HAP-1 (cell line): ENCODE measurements at places on chromosomes 2 and 18.

DNA sequence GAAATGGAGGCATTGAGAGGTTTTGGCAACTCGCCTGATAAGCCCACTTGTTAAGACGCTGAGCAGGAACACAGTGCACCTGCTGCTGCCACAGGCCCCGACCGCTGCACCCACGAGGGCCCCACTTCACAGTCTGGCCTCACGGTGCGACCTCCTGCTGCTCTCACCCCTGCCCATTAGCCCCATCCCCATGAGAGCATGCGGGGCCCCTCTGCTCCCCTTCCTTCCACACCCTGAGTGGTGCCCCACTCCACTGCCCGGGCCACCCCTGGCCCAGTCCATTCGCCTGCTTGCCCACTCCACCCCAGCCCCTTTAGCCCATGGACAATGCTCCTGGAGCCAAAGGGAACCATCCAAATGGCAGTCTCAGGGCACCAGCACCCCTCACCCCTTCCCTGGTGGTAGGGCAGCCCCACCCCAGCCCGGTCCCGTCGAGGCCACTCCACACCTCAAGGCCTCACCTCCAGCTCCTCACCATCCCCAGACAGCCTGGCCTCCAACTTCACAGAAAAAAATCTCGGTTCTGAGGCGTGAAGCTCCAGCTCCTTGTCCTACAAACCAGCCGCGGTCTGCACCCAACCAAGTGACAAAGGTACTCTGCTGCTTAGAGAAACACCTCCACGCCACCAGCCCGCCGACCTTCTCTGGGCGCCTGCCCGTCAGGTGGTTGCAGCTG lies 6.7 kb upstream of the GPR55 start:
- no peak for DNase-seq

DNA sequence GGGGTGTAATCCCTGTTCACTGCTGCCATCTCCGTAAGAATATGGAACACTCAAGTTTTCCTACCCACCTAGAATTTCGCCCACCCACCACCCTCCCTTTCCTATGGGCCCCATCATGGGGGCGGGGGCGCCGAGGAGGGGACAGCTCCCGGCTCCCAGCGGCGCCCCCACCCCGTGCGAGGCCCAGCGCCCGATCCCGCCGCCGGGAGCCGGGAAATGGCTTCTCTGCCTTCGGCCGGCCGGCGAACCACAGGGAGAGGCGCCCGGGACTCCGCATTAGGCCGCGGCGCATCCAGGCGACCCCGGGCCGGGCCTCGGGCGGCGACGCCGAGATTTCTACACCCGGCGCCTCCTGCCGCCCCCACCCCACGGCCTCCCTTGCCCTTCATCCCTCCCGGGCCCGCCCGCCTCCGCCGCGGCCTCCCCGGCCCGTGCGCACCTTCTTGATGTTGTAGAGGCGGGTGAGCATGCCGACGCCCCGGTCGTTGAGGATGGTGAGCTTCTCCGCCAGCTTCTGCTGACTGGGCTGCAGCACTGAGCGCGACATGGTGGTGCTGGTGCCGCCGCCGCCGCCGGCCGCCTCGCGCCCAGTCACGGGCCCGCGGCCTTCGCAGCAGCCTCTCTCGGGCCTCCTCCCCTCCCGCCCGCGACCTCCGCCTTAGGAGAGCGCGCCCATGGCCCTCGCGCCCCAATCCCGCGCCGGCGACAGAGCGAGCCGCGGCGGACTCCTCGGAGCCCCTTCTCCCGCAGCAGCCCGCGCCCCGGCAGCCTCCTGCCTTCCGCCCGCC lies 510 bp downstream of the NCKAP1 start:
- no peak for DNase-seq

DNA sequence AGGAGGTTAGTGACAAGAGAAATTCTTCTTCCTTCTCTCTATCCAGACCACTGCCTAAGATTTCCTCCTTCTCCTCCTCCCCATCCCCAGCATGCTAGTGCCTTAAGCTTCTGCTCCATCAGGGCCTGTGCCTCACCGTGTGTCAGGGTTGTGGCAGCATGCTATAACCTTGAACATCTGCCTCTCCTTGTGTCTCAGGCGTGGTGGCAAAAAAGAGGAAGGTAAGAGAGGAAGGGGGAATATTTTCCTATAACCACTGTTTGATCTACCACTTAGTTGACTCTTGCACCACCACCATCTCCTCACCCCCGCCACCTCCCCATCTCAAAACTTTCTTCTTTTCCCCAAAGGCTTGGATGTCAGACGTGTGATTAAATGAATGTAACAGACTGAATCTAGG lies 38.3 kb upstream of the PEX13 start:
- no peak for DNase-seq

GRCh38 chr2:13751955-13752354 lies 880.6 kb upstream of the LRATD1 start:
- DNase-seq, result no peak

DNA sequence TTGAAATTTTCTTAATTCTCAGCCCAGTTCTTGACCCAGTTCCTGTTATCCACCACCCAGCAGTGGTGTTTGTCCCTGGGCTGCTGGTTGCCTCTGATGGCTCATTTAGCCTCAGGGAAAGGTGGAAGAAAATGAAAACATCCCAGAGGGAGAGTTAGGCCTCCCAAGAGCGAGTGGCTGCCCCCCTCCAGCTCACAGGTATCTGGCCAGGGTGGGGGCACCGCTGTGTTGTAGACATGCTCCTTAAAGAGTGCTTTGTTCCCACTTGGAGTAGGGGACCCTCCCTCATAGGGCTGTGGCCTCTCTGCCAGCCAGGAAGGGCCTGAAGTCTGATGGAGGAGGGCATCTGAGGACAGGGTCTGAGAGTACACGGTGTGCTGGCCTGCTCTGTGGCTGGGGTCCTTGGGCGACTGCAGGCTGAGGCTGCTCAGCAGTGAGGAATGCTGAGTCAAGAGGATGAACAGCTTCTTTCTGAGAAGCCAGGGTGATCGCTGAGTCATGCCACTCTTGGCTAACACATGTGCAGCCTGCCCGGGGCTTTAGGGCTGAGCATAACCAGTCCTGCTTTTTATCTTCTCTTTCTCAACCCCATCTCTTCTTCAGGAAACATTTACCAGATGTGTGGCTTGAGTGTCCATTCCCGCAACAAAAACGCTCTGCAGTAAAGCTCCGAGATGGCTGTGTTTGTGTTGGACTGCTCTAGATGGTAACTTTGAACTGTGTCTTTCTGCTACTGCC lies 72.3 kb downstream of the IL1R2 start:
- DNase-seq, result no peak

DNA sequence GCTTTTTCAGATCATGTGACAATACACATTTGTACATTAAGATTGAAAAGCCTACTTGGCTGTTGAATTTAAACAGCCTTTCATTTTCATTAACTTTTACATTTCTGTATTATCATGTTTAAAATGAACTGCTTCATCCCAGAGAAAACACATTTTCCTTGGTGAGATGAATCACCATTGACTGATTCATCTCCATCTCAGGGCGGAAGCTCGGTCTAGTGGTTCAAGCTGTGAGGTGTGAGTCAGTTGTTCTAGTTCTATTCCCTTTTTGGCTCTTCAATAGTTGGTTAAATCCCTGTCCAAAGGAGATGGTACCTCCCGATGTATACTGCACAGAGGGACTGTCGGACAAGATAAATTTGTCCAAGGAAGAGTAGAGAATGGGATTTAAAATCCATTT lies 189.7 kb downstream of the ADCYAP1 start:
- no peak for DNase-seq

DNA sequence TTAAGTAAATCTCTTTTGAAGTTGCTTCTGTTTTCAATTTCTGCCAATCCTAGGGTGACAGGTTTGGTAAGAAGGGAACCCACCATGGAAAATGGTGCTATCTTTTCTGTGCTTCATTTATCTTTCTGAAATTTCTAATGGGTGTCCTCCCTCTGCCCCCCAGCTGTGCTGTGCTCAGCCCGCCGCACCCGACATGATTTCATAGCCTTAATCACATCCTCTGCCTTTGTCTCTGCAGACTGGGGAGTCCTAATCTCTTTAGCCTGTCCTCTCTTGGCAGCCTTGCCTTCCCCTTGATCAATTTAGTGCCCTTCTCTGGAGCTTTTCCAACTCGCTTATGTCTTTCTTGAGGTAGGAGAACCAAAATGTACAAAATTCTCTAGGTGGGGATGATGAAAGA lies 49.3 kb downstream of the DNMT3A start:
- no peak for DNase-seq

DNA sequence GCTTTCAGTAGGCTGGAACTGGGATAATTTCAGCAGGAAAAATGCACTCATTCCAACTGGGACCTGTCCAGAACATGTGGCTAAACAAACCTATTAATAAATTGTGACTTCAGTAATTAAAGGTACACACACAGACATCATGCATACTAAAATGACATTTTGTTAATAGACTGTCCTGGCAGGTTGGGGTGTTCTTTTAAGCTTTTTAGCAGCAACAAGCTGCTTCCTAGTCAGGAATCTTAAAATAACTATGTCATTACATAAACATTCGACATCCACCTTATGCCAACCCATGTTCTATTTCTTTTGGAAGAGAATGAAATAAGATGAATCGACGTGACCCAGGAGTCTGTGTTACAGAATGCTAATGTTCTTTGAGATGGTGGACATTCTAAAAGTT lies 435.7 kb downstream of the TXNL1 start:
- no peak for DNase-seq

GRCh38 chr2:110995911-110996310 lies 124.8 kb upstream of the BCL2L11 start:
- DNase-seq, result no peak

DNA sequence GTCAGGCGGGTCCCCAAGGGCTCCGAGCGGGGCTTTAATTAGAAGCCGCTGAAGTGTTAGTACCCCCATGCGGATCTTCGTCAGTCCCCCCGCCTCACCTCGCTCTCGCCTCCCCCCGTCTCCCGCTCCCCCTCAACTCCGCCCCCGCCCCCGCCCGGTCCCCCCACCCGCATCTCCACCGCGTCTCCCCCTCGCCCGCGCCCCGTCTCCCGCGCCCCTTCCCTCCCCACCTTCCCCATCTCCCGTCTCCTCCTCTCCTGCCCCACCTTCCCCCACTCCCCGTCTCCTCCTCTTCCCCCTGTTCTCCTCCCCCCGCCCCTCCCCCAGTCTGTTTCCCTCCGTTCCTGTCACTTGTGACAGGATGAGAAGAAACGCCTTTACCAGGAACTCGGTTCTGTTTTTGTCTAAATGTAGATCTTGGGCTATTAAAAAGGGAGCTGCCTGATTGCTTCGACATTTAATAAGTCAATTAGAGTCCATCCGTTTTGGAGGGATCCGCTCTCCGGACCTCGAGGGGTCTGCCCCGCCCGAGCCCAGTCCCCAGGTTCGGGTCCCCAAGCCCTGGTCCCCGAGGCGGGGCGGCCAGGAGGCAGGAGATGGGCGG lies 969 bp upstream of the ALKAL2 start:
- DNase-seq, result no peak

DNA sequence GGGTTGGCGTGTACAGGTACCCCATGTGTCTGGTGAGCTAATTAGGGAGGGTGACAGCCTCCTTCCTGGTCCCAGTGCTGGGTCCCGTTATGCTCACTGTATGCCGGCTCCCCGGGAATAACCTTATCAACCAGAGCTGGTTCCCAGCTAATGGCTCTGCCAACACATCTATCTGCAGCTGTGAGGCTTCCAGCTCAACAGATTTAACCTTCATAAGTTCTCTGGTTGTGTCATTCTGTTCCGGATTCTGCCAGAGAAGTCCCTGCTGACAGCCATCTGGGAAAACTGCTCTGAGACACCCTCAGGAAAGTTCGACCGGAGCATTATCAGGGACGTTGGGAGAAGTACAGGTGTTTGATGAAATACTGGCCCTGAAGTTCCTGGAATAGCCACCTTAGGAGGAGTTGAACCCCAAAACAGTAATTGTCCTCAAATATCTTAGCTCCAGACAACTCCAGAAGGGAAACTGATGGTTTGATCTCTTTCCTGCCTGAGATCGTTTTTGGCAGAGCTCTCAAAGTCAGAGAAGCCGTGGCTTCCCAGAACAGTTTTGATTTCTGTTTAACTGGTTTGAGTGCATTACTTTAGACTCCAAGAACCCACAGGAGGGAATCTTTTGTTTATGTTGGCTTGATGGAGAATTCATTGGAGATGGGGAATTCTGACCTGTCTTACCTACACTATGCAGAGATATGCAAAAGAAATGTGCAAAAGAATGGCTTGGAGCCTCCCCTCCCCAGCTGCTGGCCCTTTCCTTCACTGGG lies 39.4 kb upstream of the TXNDC2 start:
- no peak for DNase-seq

DNA sequence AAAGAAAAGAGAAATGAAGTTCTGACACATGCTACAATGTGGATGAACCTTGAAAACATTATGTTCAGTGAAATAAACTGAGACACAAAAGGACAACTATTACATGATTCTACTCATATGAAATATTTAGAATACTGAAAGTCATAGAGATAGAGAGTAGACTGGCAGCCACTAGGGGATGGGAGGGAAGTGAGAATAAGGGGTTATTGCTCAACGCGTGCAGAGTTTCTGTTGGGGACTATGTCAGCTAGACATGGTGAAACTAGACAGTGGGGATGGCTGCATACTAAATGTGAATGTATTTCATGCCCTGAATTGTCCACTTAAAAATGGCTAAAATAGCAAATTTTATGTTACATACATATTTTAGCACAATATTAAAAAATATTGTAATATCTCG lies 108.7 kb upstream of the ATL2 start:
- no peak for DNase-seq

GRCh38 chr2:43429369-43429768 lies 166.5 kb downstream of the THADA start:
- DNase-seq, result no peak

- no peak for DNase-seq
Observed at GRCh38 chr2:184564092-184564491, 34.2 kb upstream of the ZNF804A start.

GRCh38 chr2:40488927-40489677 lies 37.2 kb upstream of the SLC8A1 start:
- no peak for DNase-seq

GRCh38 chr2:46179037-46179621 lies 118.1 kb upstream of the EPAS1 start:
- DNase-seq, result no peak

DNA sequence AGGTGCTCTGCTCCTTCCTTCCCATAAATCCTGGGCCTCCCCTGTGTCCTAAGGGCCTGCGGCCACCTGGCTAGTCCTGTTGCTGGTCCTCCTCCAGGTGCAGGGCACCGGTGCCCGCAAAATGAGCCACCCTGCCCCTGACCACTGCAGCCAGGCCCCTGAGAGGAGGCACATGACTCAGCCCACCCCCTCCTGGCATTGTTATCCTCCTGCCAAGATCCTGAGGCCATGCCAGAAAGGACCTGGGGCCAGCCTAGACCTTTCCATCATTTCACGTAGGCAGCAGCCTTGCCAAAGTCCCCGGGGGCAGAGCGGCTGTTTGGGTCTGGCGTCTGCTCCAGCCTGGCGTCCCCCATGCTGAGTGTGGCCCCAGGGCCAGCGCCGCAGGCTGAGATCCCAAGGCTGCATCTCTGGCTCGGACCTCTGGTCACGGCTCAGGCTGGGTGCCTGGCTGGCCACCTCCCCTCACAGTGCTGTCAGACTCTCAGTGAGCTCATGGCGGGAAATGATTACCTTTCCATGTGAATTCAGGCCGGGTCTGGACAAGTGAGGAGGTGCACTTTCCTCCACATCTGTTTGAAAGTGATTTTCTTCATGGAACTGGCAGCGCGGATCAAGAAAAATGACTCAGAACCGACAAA lies 81.0 kb downstream of the NDUFA10 start:
- no peak for DNase-seq

GRCh38 chr18:31498574-31499524 lies 872 bp downstream of the DSG2 start:
- DNase-seq, result peak; percentile 24
